ENCODE measurements at places on chromosomes 3 and 15.

- no peak for DNase-seq
Measured at GRCh38 chr3:12197475-12197874, 38.8 kb upstream of the TIMP4 start.

DNA sequence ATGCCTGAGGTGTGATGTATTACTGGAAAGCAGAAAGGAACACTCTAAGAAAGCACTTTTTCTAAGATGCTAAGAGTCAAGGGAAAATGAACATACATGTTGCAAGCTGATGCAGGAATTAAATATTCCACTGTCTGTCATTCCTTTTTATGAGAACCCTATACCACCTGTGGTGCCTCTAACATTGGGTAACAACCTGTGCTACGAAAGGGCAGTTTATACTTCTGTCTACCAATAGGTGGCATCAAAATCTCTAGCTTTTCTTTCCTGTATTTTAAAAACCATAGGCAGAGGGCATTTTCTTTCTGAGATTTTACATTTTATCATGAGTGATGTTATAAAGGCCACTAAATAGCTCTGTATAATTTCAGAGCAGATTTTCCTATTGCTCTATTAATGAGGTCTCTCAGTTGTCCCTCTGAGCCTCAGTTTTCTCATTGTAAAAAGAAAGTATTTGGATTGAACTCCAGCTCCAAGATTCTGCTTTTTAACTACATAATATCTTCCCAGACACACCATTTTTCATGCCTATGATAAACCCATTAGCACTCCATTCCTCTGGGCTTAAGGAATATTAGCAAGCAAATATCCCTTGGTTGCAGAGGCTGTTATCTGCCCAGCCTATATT is 3.5 kb upstream of the CPNE4 start:
- DNase-seq, result peak; percentile 24

DNA sequence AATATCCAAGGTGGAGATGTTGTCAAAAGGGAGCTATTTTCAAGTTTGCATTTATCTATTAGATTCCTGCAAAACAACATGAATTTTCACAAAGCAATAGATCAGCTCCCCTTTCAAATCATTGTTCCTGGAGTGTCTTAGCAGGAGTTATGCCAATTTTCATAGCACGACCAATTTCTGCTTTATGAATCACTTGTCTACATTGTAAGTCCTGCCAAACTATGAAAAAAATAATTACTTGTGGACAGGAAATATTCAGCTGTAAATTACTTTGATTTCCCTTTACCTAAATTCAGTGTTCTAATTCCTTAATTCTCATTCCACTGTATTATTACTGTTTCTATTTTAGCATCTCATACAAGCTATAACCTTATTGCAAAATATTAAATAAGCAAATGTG is 1289.6 kb downstream of the NSUN3 start:
- DNase-seq, result no peak

DNA sequence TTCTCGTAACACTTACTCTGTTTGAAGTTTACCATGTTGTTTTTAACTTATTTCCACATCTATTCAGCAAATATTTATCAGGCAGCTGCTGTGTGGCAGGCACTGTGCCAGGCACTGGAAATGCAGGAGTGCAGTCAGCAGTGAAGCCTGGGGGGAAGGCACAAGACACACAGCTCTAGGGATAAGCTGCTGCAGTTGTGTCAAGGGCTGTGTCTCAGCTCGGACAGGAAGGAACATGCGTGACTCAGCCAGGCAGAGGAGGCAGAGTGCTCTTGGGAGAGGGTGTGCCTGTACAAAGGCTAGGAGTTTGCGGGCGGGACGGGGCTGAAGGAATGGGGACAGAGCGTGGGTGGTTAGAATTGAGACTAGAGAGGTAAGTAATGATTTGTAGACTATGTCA is 24.7 kb downstream of the LYSMD4 start:
- peak; percentile 88 for DNase-seq

DNA sequence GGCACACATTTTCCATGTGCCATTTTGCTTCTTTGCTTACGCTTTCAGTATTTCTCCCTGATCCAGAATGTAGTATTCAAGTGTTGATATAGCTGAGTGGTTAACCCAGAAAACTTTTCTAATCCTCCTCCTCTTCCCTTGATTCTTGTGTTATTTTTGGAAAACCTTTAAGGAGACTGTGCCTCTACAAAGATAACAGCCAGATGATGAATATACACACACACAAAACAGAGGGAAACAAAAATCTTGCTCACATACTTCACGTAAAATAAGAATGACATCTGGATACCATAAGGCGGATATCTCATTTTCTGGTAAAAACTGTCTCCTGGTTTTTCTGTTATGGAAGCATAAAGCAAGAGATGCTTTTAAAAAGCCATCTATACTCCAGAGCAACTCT is 295.8 kb upstream of the THBS1 start:
- peak; percentile 77 for DNase-seq

- no peak for DNase-seq
Measured at GRCh38 chr3:16173283-16174025, 1.0 kb upstream of the GALNT15 start.

DNA sequence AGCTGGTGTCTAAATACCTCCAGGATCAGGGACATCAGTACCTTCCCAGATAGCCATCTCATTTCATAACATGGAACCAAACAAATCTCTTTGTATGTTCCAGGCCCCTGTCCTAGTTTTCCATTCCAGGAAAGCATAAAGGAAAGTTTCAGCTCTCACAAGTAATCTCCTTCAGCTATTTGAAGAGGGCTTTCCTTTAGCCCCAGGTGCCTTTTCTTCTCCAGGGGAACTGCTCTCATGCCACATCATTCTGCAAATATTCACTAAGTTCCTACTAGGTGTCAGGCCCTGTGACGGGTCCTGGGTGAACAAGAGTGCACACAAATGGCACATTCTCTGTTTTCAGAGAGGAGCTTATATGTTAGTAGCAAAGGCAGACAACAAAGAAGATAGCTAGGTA is 136.1 kb downstream of the ADAMTS9 start:
- DNase-seq, result no peak

GRCh38 chr15:95860406-95860805 is 470.1 kb upstream of the NR2F2 start:
- DNase-seq, result no peak

GRCh38 chr3:150920236-150920635 is 15.0 kb upstream of the MINDY4B start:
- no peak for DNase-seq

GRCh38 chr3:71702131-71703024 is 22.8 kb downstream of the EIF4E3 start:
- no peak for DNase-seq

DNA sequence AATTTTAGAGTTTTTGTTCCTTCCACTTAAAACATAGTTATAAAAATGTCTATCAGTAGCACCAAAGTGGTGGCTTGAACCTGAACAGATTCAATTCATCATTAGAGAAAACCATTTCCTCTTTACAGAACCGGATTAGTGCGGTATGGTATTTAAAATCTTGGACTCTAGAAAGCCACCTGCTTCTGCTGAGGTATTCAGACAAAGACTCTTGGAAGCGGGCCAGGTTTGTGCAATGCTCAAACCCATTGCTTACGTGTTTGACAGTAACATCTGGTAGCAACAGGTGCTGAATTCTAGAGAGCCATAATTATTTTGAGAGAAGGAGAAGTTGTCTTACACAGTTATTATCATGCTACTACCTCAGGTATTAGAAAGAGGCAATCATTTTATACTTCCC is 290.5 kb downstream of the NAALADL2 start:
- no peak for DNase-seq

DNA sequence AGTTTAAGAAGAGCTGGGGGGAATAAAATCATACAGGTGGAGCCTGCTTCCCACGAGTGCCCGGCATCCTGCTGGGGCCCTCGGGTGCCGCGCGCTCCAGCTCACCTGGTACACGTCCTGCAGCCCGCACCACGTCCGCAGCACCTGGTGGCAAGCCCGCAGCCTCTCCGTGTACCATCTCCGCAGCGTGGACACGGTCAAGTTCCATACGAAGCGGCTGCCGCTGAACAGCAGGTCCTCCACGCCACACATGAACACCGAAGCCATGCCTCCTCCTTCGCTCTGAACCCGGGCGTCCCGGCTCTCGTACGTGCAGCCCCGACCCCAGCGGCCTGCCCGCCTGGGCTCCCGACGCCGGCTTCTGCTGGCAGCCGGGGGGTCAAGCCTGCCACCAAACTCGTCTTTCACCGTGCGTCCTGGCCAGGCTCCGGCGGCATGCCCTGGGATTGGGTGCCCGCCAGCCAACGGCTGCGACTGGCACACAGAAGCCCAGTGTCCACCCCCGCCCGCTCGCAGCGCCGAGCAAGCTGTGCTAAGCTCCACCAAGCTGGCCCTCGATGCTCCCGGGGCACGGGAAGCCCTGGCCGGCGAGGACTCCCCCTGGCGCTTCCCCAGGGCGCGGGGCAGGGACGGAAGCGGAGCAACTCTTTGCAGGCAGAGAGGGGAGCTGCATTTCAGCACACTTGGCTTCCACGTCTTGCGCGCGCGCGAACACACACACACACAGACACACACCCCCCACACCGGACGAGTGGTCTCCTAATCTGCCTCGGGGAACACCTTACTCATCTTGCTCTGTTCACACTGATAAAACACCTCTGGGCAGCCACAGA is at the start of gene FRMD4B:
Gene FRMD4B, minus strand, starts transcription at position 366 of the 833 bp plus-strand sequence. Its CDS starts 99 bp downstream, at position 267.
- DNase-seq, result peak; percentile 13

DNA sequence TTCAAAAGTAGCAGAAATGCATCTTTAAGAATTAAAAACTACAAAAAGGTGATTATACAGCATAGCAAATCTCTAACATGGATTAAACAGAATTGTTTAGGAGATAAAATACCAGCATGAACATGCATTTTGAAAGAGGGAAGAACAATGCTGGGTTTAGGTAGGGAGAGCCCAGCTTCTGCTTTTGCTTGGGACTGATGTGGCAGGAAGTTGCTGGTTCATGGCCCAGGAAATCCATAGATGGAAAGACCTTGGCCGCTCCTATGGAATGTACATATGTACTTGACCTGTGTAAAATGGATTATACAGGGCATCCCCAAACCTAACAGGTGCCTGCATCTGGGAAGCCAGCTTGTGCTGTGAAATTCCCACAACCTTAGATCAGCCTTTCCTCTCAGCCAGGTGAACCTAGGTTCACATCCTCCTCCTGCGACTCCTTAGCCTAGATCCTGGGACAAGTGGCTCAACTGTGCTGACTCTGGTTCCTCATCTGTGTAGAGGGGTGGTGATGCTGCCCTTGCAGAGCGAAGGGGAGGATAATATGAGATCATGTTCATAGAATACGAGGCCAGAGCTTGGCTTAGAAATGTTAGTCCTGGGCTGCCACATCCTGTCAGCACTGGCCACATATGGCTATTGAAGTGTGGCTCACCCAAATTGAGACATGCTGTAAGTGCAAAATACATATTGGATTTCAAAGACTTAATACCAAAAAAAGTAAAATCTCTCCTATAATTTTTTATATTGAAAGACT is 47.0 kb upstream of the PLXNA1 start:
- DNase-seq, result no peak

- DNase-seq, result peak; percentile 16
Measured at GRCh38 chr3:131020122-131020693, 6.4 kb downstream of the ASTE1 start.

DNA sequence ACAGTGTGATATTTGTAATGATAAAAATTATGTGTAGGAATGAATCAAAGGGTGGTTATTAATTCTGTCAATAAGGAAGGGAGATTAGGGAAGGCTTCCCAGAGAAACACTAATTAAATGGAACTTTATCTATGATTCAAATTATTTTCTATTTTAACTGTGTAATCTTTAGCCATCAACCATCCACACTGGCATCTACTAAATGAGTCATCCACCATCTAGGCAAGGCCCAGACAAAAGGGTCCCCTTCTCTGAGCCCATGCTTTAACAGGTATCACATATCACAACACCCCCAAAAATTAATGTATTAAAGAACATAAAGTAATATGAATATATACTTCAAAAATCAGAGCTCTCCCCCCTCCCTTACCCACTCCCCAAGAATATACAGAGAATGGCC is 19.9 kb upstream of the TPM1 start:
- no peak for DNase-seq

DNA sequence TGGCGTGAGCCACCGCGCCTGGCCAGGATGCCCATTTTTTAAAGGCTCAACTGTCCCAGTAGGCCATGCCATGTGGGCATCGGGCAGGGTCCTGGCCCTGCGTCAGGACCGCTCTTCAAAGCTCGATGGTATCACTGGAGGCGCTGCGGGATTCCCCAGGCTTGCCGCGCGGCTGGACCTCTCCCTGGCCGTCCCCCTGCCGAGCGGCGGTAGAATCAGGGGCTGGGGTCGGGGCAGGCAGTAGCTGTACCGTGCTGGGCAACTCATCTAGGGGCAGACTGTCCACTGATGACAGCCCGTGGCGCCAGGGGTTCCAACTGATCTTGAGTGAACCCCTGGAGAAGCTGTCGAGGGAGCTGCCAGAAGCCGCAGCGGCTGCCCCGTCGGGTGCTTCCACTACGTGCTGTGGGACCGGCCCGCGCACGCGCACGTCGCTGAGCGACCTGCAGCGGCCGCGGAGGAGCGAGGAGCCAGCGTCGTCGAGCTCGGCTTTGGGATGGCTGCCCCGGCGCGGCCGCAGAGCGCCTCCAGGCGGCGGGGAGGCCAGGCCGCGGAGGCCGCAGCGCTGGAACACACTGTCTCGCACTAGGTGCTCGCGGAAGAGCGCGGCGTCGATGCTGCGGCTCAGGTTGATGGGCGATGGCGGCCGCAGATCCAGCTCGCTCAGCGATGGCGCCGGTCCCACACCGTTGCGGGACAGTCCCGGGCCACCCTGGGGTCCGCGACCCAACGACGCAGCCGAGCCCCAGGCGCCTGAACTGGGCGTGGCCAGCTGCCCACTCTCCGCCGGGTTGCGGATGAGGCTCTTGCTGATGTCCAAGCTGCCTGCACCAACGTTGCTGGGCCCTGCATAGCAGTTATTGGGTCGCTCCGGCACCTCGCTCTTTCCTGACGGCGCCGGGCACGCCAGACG is 5.8 kb downstream of the PRRT3 start:
- DNase-seq, result peak; percentile 86

GRCh38 chr3:58274027-58274614 is 31.9 kb upstream of the RPP14 start:
- peak; percentile 79 for DNase-seq

DNA sequence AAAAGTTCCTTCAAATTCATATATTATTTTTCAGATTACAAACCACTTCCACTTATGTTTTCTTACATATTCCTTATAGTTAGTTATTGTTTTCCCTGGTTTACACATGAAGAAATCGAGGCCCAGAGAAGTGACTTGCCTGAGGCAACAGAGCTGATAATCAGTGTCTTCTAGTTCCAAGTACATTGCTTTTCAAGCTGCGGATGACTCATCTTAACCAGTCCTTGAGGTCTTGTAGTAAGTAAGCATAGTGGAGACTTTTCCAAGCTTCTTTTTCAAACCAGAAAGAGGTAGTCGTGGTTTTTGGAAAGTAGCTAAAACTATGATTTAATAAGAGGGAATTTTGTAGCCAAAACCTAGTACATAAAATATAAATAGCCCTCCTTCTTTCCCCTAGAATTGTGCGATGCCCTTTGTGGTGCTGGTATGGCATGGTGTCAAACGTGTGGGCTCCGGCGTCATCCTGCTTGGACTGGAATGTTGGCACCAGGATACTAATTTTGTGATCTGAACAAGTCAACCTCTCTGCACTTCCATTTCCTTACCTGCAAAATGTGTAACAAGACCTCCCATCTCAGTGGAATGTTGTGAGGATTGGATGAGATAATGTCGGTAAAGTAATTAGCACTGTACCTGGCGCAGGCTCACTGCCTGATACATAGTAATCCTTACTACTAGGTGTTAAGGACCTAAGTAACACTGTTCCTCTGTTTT is 19.0 kb upstream of the DLG1 start:
- DNase-seq, result peak; percentile 94

- DNase-seq, result no peak
Measured at GRCh38 chr3:147619921-147620560, 210.9 kb downstream of the ZIC1 start.

Measured in AG10803 (cell line).